ENCODE measurements at places on chromosomes 13 and 19.

- no peak for DNase-seq
Measured at GRCh38 chr19:1041272-1041834, 1.4 kb downstream of the ABCA7 start.

GRCh38 chr19:28553005-28553404, 659.9 kb downstream of the UQCRFS1 start:
- DNase-seq = no peak

DNA sequence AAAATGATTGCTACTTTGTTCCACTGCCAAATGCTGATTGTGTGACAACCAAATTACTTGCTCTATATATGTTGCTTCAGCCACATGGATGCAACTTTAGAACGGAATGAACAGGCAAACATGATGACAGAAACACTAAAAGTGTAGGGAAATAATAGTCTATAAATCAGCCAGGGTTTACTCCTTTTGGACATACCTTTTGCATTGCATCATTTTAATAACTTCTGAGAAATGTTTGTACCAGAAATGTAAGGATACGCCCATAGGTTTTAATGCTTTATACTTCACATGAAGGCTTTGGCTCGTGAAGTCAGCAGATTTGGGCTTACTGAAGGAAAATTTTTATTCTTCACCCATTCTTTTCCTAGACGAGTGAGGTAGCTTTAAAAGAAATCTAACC, 141.0 kb downstream of the POSTN start:
- no peak for DNase-seq

GRCh38 chr13:112350300-112350699, 25.9 kb upstream of the SPACA7 start:
- no peak for DNase-seq

GRCh38 chr13:48859272-48860105, 116.2 kb upstream of the FNDC3A start:
- DNase-seq = no peak

DNA sequence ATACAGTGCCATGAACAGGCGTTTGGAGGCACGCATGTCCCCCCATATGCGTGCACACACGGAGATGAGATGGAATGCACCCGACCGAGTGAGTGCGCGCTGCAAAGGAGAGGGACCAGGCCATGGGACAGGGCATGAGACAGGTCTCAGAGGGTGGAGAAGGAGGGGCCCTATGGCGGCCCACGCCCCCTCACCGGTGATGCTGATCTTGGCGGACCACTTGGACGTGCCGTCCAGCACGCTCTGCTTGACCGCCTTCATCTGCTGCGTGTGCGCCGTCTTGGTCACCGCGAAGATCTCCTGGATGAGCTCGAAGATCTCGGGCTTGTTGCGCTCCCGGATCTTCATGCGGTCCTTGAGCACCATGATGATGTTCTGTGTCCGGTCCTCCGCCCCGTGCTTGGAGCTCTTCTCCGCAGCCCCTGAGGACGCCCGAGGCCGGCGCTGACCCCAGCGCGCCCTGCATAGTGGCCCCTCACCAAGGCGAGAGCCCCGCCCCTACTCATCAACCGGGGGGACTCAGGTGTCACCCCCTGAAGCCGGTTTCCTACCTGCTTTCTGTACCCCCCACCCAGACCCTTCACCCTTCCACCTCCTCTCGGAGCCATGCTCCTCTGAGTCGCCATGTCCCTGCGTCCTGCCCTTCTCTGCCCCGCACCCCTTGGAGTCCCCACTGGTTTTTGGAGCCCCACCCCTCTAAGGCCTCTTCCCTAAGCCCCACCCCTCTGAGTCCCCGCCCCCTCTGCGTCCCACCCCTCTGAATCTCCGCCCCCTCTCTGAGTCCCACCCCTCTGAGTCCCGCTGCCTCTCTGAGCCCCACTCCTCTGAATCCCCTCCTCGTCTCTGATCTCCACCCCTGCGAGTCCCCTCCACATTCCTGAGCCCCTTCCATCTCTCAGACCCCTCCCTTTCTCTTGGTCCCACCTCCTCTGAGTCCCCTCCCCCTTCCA, 40.8 kb downstream of the UNC13A start:
- no peak for DNase-seq

DNA sequence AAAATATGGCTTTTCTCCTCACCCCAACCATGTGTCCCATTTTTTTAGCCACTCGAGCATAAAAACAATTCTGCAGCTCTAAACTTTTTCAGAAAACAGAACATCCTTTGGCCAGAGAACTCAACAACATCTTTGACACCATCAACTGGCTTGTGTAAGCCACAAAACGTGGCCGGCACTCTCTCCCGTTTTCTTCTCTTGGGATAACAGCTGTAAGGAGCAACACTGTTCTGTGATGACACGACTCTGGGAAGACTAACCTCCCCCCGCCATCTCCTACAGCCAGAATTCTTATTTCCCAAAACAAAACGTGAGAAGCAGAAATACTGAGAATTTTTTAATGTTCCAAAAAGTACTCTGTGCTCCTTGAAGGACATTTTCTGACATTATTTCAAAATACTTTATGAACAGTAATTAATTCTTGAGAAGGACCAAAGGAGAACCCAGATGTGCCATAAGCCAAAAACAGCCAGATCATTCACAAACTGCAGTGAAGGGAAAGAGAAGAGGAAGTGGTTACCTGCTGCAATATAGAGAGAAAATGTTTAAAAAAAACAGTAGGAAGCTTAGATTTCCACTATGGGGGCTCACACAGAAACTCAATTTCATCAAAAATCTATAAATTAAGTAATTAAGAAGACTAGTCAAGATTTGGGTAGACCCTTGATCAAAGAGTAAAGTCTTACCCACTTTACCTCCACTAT, 25.8 kb downstream of the COL4A1 start:
- no peak for DNase-seq

DNA sequence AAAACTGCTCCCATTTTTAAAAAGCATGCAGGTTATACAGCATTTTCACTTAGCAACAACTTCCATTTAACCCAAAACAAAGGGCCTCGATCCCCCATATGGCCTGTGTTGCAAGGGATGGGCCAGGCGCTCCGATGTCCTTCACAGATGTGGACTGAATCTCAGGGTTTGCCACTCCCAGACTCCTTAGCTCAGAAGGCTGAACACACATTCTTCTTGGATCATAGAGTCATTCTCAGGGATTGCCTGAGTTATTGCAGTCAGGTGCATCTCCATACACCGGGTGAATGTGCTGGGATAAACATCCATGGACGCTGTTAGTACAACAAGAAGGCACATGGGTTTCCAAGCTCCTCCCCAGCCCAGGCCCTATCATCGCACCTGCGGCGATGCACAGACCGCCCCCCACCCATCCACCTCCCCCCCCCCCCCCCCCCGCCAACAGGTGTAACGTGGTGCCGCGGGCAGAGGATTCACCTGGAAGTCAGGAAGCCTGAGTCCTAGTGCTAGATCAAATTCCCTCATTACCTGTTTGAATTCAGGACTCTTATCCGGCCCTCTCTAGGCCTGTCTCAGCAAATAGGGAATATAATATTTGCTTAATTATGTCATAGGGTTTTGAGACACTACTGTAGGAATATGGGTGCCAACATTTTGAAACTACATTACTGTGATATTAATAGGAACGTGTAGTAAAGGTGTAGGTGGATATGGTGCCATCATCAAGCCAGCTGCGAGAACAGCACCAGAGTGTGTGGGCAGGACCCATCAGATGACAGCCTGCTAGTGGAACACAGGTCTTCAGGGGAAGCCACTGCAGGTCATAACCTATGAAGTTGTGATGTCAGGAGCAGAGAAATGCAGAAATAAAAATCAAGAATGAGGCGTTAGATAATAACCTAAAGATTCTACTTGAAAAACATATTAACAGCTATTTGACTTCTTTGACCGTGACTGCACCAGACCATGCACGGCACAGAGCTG, 110.9 kb downstream of the SACS start:
- DNase-seq = no peak

- no peak for DNase-seq
Measured at GRCh38 chr19:15841875-15842569, 26.6 kb upstream of the OR10H1 start.

DNA sequence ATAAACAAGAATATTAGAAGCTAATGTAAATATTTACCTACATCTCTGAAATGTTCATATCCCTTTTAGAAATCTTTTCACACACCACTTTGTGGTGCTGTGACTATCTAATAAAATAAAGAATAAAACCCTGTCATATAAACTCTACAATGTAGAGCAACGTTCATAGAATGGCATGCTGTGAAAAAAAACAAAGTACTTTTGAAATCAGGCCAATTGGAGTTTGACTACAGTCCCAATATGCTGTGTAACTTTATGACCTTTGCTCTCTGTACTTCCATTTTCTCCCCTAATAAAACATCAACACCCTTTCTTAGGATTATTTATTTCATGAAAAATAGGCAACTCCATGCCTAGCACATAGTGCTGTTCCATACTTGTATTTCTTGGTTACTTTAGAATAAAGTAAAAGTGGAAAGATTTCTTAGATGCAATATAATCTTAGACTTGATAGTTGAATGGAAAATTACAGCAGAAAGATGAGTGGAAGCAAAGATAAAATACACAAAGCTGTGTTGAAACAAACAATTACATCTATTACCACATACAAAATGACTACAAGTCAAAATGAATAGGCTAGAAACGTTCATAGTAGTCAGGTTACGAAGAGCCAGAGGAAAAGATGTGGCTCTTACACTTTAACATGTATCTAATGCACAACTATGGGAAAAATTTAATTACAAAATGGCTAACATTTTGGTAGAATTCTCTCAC, 613.2 kb upstream of the SLITRK5 start:
- no peak for DNase-seq

- DNase-seq = no peak
Measured at GRCh38 chr13:26820871-26821270, 60.3 kb upstream of the GPR12 start.

DNA sequence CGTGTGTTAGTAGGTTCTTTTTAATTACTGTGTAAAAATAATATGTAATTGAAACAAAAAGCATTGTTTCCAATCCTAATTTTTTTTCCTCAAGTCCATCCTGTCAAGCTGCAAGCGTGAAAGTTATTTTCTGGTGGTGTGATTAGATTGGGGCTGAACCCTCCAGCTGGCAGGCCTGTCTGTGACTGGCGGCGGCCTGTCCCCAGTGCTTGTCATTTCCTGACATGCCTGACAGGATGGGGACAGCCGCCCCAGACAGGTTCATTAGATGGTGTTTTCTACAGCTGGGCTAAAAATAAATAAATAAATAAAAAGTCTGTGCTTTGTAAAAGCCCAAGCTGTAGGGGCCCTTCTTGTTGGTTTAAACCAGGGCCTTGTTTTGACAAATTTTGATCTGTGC, 53.7 kb upstream of the MAB21L1 start:
- no peak for DNase-seq

GRCh38 chr13:97215325-97215724, 6.8 kb upstream of the MBNL2 start:
- no peak for DNase-seq

DNA sequence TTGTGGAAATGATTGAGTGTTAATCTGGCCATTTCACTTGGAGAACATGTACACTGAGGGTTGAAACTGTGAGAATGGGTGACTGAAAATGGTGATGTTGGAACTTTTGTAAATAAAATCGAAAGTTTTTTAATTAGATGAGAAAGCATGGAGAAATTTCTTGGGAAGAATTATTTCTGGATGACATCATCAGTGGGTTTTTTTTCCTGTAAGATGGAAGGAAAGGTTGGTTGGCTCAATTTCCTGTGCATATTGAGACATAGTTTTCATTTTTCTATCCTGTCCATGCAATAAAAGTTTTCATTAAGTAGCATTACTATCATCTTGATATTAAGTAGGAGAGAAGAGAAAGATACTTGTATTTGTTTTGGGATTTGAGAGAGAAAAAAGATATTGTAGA, 120.6 kb upstream of the HTR2A start:
- no peak for DNase-seq

DNA sequence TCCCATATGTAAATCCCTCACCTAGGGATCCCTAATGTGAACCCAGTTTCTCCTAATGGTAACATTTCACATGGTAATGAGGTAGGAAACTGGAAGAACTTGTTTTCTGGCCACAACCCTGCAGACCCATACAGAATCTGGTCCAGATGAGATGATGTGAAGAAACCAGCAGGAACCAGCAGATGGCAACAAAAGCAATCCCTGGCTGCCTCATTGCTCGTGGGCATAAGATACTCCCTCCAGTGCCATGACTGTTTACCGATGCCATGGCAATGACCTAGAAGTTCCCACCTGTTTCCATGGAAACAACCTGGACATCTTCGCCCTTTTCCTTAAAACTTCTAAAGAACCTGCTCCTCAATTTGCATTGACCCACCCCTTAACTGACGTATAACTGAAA, 1.4 kb upstream of the CD209 start:
- DNase-seq = no peak

DNA sequence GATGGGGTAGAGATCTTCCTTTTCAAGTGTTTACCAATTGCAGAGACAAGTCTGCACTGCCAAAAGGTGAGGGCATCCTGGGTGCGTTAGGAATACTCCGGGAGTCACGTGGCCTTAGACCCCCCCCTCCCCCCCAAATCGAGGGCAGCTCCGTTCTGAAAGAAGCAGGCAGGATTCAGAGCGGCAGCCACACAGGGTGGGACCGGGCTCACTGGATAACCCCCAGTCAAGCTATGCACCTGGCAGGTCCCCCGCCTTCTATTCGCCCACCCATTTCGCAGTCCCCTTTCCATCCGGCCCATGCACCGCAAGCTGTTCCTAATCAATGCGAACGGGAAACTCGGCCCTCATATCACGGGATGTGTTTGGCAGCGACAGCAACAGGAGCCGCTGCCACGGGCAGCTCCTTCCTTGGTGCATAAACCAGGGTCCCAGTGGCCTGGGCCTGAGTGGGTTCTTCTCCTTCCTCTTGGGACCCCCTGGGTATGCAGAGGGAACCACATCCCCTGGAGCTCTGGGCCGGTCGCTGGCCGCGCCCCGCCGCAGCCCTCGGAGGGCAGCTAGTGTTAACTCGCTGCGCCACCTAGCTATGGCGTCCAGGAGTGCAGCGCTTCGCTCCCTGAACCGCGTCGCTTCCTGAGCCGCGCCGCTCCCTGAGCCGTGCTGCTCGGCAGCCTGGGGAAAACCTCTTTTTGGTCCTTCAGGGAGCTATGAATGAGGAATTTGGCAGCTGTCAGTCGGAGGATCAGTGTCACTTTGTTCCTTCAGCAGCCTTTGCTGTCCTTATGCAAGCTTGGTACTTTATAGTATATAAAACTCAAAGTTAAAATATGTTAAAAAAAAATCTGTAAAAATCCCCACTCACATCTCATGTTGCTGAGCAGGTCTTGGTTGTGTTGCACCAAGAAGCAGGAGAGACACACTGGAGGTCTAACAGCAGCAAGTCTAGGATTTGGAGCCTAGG, 41.4 kb downstream of the LYL1 start:
- peak; percentile 20 for DNase-seq

GRCh38 chr19:33192010-33192409, 2.1 kb upstream of the LRP3 start:
- no peak for DNase-seq

GRCh38 chr13:73521290-73521624, 462.5 kb downstream of the KLF5 start:
- DNase-seq = no peak

DNA sequence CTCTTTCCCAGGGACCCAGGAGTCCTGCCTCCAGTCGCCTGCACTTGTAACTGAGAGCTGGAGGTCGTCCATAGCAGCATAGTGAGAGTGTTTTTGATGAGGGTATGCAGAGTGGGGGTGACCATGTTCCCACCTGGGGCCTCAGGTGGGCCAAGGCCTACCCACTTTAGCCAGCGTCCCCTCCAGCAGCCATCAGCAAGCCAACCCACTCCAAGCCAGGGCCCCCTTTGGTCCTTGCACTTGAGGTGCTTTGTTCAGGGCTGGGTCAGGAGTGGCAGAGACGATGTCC, 11.9 kb upstream of the SMG9 start:
- no peak for DNase-seq

- no peak for DNase-seq
Measured at GRCh38 chr13:102651892-102652291, 43.0 kb downstream of the METTL21C start.

GRCh38 chr13:29718694-29719093, 123.2 kb upstream of the SLC7A1 start:
- no peak for DNase-seq
